ENCODE measurements at places on chromosomes 2 and 18.

DNA sequence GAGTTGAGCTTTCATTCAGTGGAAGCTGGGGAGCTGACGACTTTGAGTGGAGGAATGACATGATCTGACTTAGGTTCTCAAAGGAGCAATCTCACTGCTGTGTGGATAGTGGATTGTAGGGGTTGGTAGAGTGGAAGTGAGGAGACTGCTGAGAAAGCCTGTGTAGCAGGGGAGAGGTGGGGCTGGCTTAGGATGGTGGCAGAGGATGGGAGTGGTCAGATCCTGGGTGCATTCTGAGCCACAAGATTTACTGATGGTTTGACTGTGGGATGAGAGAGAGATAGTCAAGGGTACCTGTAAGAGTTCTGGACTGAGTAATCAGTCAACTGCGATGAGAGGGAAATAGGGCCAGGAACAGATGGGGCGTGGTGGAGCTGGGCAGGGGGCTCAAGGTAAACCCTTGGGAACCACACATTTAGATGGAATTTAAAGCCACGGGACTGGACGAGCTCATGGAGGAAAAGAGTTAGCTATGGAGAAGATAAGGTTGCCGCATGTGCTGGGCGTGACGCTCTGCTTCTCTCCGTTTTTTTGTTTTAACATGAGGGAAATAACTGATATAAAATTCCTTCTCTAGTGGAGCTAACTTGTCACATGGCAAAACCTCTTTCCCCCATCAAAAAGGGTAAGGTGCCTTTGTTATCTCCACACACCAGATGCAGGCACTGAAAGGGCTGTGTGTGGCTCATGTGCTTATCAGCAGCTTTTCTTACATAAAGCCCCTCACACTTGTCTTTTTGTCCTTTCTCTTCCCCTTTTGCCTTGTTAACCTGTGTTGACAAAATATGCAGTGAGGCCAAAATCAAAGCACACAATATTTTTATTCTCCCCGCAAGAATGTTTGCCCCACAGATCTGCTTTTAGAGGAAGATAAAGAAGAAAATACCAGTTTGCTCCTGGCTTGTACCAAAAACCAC is 379.8 kb downstream of the TSN start:
- no peak for DNase-seq

- no peak for DNase-seq
These were observed 104.9 kb downstream of the CDC42EP3 start for GRCh38 chr2:37566517-37566981.

DNA sequence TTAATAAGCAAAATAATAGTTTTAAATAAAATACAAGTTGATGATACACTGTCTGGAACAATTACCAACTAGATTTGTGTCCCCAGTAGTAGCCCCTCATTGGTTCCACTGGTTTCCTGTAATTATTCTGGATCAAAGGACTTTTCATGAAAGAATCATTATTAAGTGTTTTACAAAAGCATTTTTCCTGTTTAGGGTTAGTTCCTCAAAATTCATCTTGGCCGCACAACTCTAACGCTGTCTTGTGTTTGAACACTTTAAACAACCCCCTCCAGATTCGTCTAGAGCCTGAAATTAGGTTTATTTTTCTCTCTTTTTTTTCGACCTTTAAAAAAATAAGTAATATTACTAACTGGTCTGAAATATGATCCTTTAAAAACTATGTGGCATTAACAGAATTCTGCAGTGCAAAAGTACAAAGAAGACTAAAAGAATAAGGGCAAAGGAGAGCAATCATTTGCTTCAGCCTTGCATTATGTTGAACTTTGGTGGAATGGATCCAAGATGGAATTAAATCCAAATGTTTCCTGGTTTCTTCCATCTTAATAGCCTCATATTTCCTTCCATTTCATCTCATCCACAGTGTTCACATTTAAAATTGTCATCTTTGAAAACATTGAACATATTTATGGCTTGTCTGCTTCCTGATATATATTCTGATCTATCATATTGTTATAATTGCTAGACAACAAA is 678.4 kb downstream of the IRS1 start:
- DNase-seq, result no peak

GRCh38 chr2:157890969-157891642 is 15.0 kb upstream of the ACVR1 start:
- DNase-seq, result no peak

DNA sequence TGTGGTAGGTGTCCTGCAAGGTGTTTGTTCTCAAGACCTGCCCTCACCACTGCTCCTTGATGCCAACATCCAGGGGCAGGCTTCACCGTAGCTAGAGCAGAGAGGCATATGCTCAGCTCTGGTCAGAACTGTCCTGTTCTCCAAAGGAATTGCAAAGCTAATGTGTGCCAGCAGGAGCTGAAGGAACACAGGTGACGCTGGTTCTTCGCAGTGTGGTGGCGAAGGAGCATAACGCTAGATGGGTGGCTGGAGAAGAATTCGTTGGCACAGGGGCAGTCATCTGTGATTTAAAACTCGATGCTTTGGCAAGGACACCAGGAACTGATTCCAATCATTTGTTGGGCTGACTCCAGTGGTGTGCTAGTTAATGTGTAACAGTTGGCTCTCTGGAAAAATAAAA is 11.4 kb upstream of the PER2 start:
- DNase-seq, result no peak

- no peak for DNase-seq
These were observed 494.4 kb downstream of the FBXO15 start for GRCh38 chr18:73653251-73653650.

- no peak for DNase-seq
These were observed 111.8 kb upstream of the PPP1CB start for GRCh38 chr2:28639836-28640235.

DNA sequence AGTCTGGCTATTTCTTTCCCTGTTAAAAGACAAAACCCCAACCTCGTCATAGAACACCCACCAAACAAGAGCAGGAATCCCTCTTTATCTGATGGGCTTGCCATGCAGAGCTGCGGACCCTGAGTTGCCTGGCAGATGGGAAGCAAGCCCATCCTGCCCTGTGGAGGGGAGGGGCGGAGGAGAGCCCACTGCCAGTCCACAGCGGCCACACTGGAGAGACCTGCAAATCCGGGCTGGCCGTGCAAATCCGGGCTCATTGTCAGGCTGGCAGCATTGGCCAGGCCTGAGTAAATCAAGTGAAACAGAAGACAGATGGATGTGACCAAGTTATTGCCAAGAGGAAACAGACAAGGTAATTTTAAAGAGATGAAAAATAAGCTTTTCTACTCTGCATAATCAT is 22.0 kb downstream of the MYL12B start:
- DNase-seq, result no peak

GRCh38 chr2:238689871-238690389 is 158.0 kb upstream of the TWIST2 start:
- no peak for DNase-seq

GRCh38 chr2:2914252-2914651 is 463.4 kb downstream of the EIPR1 start:
- DNase-seq, result no peak

DNA sequence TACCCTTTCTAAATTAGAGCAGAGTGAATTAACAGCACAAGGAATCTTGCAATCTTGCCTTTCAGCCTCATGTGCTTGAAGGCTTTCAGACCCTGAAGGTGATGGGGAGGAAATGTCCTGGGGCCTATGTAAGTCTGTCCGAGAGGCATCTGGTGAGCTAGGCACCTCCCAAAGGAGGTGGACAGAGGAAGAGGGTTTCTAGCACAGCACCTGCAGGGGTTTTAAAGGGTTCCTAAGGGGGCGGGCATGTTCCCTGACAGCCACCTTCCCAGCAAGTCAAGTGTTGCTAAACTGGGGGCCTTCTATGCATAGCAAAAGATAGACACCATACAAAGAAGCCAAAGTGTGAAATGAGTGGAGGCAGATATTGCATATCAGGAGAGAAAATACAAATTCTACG is 88.5 kb downstream of the CDH2 start:
- no peak for DNase-seq

DNA sequence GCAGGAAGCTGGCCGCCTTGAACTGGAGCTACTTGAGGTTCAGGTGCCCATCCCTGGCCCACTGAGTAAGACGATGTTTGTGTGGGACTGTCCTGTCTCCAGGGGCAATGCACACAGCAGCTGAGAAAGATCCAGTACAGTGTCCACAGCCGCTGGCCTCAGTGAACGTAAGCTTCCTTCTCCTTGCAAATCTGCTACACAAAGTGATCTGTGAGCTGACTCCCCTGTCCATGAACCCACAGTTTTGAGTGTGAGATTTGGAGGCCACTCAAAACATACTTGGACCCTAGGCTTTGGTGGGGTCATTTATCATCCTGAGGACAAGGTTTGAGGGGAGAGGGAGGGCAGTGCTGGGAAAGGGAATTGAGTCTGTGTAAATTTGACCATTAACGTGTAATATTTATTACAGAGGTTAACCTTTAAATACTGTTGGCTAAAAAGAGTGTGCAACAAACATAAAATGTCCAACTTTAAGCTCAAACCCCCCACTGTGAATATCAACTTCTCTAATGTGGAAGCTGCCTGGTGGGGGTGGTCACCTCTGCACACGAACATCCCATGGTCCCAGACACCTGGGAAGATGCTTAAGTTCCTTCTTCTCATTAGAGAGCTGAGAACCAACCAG is 4.9 kb upstream of the CYS1 start:
- DNase-seq, result no peak

GRCh38 chr2:238655974-238656722 is 191.7 kb upstream of the TWIST2 start:
- no peak for DNase-seq

- DNase-seq, result no peak
These were observed 8.2 kb downstream of the PER2 start for GRCh38 chr2:238280083-238280825.

- no peak for DNase-seq
These were observed 28.8 kb downstream of the COLEC12 start for GRCh38 chr18:471716-472115.

DNA sequence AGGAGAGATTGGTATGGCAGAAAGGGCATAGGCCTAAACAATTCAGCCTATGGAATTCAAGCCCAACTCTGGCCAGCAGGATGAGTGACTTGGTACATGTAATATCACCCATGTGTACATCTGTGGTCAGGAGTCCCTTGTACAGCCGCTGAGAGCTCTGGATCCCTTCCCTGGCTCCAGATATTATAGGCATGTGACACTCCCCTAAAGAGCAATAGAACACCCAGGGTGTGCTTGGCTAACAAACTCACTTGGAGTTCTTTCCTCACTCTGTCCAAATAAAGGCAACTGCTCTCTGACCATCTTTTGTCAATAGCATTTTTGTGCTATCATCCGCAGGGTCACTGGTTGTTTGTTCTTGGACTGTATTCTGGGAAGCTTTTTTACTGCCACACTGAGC is 197.4 kb upstream of the NCKAP5 start:
- DNase-seq, result no peak

GRCh38 chr18:8322486-8322885 is 286.8 kb upstream of the RAB12 start:
- DNase-seq, result no peak

GRCh38 chr2:137287913-137288639 is 522.7 kb downstream of the THSD7B start:
- DNase-seq, result no peak

GRCh38 chr2:36570416-36570815 is 27.6 kb downstream of the FEZ2 start:
- DNase-seq, result no peak

GRCh38 chr2:232795920-232796319 is 19.6 kb upstream of the KCNJ13 start:
- no peak for DNase-seq

DNA sequence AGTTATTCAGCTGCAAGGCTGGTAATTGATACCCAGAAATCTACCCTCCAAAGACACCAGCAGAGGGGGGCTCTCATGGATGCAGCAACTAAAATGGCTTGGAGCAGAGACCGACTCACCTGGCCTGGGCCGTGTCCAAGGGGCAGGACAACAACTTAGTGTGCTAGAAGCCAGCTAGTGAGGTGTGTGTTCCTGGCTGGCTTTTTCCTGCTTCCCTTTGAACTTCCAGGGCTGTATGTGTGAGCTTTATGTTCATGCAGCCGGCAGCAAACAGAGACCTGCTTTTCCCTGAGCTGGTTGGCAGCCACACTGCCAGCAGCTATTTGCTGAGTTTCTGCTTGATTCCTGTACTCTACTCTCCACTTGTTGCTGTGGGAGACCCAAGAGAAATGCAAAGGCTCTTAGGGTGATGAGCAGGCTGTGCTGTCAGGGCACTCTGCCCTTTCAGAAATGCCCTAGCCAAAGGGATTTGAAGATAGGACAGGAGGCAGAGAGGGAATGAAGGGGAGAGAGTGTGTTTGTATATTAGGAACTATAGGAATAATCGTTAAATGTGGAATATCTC is 23.7 kb upstream of the GRP start:
- no peak for DNase-seq

DNA sequence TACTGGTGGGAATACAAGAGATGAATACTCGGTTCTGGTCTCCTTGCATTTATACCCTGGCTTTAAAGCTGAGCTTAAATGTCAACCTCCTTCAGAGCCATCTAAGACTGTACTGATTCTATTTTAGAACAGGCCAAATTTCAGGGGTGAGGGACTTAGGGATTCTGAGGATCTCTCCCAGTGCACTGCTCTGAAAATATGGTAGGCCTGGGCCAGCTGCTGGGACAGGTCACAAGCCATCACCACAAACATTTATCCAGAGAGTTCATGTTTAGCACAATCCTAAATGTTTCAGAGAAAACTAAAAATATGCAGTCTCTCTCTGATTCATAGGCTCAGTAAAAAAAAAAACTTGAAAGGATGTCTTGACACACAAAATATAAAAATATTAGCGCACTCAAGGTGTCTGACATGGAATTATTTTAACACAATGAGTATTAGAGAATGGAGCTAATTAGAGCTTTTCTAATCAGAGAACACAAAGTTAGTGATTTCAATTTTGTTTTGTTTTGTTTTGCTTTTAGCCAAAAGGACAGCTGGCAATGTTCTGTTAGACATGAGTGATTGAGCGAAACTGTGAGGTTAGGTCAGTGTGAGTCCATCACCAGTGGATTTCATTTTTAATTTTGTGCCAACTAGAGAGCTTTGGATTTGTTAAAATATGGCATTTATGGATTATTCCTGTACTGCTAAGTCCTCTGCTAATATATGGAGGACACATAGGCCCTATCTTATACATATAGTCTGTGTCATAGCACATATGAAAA is 38.8 kb downstream of the MFSD6 start:
- DNase-seq, result no peak

GRCh38 chr2:227780981-227781615 is 32.5 kb upstream of the CCL20 start:
- no peak for DNase-seq

- no peak for DNase-seq
These were observed 197.1 kb downstream of the AGAP1 start for GRCh38 chr2:235690809-235691450.

DNA sequence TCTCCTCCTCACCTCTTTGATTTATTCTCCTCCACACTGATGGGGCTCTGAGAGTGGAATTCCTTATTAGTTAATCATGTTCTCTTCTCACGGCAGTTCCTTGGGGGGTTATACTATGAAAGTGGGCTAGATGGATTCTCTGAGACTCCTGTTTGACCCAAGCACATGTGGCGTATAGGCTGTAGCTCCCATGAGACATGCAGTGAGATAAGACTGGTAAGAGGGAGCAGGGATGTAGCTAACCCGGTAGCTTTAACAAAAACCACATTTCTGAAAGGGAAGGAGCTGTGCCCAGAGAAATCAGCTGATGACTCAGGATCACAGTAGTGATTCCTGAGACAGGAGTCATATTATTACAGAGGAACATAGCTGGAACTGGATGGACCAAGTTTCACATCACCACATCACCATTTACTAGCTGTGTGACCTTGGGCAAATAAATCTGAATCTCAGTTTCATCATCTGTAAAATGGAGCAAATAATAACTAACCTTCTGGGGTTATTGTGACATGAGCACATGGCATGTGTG is 82.9 kb downstream of the CRIM1 start:
- DNase-seq, result no peak

Measured in thoracic aorta (tissue), 2 donors.